Activated naive CD4-positive, alpha-beta T cell (primary cell): ENCODE measurements at places on chromosomes 12 and 14.

GRCh38 chr12:124361074-124361970 is 66.4 kb downstream of the RFLNA start:
- no peak for DNase-seq

DNA sequence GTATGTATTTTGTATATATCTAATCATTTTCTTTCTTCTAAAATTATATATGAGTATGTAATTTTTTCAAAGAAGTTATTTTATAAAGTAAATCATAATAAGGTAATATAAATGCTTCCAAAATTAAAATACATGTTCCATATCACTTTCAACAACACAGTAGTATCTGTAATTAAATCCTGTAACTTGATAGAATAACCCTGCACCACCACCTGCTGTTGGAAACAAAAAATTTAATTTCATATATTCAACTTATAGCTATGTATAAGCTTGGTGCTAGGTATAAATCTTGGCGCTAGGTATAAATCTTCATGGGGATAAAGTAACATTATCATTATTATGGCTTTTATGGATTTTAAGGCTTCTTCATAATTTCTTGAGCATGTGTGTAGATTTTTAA is 149.7 kb upstream of the DCN start:
- no peak for DNase-seq

DNA sequence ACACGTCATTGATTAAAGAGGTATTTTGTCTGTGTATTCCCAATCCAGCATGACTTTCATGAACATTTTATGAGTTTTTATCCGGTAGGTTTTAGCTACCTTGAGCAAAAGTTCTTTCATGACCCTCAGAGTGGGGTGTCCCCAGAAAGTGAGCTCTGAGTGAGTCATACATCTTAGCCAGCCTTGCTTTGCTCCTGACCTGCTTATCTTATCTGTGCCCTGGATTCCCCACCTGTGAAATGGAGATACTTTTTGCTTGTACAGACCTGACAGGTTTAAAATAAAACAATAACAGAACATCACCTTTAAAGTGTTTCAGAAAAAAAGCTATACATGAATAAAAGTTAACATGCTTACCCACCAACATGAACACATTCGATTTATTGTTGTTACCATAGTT is 202.8 kb upstream of the SOX5 start:
- DNase-seq = no peak

DNA sequence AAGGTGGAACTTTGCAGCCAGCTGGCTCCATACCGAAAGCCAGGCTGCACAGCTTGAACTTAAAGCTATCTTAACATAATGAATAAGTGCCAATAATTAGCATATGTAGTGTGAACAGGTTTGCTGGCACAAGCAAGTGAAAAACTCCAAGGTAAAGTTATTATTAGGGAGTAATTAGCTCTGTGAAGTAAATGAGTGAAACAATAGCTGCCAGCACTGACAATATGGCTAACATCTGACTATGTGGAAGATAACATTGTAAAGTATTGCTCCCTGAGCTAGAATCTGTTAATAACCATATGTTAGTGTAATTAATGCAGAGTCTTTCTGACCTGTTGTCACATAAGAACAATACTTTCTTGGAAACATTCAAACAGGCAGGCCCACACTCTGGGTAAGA is 246.4 kb downstream of the SOX5 start:
- DNase-seq = no peak

- no peak for DNase-seq
Measured at GRCh38 chr12:121872546-121873215, 14.0 kb upstream of the HPD start.

- DNase-seq = peak; percentile 6
Measured at GRCh38 chr12:62435303-62436163, 31.1 kb upstream of the MON2 start.

DNA sequence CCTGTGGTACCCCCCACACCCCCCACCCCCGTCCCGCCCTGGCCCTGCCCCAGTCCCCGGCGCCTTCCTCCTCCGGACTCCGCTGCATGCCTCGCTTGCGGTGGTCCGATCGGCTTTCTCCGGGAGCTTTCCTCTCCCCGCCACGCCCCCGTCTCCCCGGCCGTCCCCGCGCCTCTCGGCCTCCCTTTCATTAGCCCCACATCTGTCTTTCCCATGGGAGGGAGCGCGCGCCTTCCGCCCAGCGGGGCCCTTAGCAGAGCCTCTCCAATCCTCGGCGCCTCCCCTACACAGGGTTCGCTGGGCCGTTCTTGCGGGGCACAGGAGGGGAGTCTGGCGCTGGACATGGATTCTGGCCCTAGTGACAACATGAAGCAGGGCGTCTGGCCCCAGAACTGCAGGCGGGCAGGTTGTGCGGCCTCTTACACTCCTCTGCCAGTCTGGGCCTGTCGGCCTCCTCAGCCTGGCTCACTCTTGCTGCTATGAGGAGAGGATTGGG is 1.5 kb upstream of the EFS start:
- no peak for DNase-seq

DNA sequence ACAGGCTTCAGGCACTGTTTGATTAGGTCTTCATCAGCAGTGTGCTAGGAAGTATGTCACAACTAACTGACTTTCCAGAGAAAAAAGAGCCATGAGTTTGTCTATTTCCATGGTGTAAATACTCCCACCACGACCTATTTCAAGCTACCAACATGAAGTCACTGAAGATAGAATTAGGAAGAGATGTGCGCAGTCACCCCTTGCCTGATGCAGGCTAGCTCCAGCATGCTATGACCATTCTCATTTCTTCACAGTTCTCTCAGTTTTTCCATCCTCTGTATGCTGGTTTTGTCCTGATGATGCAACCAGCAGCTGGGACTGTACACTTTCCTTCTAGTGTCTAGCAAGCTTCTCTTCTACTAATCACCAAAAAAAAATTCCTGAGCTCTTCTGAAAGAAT is 191.6 kb upstream of the NUDT4 start:
- DNase-seq = no peak

DNA sequence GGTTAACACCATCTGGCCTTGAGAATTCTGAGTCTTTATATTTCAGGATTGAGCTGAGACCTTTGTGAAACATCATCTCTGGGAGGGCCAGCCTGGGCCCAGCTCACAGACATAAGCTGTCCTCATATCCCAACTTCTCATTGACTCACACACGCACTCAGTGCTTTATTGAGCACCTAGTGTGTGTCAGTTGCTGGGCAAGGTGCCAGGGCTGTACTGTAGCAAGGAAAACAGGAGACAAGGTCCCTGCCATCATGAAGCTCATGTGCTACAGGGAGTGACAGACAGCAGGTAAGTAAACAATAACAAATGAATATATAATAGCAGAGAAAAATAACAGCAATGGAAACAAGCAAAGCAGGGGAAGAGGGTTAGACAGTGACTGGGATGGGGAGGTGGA is 30.5 kb upstream of the CCDC63 start:
- no peak for DNase-seq

GRCh38 chr14:100790502-100791347 is 35.2 kb upstream of the MEG3 start:
- no peak for DNase-seq
